ENCODE measurements at places on chromosomes 12 and 14.

DNA sequence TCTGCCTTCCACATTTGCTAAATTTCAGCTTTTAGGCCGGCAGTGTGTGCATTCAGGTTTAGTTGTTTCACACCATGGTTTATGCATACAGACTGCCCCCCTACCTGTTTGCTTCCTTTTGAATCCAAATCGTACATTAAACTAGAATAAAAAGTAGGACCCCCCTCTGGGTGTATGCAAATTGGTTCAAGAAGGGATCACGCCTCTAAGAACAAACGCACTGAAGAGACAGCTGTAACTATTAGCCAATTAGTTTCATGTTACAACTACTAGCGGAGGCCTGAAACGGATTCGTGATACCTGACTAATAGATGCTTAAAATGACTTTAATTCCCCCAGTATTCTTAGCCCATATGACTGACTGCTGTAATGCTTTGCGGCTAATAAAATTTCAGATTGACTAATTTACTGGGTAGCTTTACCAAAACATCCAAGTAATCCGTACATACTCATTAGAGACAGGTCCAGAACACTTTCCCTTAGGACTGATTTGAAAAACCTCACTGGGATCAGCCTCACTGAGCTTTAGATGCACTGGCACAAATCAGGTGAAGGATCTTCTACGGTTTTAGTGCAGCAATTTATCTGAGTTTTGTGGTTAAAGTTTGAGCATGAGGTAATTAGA lies 411.8 kb downstream of the NPAS3 start:
- DNase-seq = no peak

GRCh38 chr12:91127751-91128150 lies 16.5 kb upstream of the LUM start:
- DNase-seq = no peak

- no peak for DNase-seq
Observed at GRCh38 chr12:117818400-117818799, 150.4 kb downstream of the KSR2 start.

- DNase-seq = no peak
Observed at GRCh38 chr12:69524755-69525469, 54.7 kb downstream of the FRS2 start.

- no peak for DNase-seq
Observed at GRCh38 chr14:95237958-95238340, 80.6 kb upstream of the DICER1 start.

DNA sequence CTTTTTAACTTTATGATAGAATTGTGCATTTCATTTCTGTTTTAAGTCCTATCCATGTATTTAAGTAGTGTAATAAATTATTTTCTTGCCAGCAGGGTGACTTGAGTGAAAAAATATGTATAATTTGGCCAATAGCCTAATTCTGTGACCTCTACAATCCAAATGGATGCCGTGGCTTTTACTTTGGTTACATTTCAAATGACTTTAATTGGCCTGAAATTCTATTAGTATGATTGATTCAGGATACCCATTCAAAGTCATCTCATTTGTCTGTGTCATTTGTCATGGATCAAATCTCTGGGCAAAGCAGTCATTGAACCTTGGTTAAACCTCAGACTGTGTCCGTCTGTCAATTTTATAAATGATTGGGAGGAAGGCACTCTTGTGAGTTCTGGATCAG lies 29.6 kb downstream of the CRADD start:
- no peak for DNase-seq

DNA sequence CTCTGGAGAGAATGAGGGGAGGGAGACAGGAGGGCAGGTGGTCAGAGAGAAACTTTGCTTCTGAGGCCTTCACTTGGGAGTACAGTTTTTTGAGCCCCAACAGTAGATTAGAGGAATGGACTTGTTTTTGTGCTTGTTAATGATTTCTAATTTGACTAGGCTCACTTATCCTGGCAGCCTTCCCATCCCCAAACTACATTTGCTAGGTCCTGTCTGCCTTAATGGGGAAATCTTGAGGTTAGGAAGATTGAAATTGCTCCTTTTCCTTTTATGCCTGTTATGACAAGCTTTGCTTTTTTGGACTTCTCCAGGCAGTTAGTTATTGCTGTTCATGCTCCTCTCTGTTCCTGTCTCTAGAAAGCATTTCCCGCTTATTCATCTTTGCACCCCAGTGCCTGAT lies 37.7 kb downstream of the SYNE2 start:
- no peak for DNase-seq

DNA sequence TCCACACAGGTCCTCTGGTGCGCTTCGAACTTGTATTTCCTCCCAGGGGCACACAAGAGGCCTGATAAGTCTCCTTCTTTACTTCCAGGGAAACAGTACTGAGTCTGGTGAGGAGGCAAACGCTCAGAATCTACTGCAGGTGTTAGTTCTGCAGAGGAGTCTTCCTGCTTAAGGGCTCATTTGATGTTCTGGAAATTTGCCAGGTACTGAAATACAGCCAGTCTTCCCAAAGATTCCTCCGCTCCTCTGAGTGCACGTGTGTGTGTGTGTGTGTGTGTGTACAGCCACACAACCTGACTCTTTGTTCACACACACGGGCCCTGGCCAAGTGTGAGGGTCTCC lies 92.0 kb downstream of the FBXL14 start:
- no peak for DNase-seq

DNA sequence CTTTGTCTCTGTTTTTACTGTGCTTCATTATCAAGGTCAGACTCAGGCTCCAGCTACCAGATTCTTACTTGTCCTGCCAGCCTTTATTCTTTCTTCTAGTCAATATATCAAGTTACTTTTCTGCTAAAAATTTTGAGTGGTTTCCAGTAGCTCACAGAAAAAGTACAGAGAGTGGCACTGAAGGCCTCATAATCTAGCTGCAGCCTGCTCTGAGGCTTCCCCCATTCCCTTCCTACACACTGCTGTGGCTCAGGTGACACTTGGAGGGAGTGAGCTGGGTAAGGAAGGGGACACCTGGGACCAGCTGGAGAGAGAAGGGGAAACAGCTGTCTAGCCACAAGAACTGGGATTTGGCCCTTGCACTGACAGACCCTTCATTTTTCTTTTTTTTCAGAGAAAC lies 25.4 kb downstream of the TTC6 start:
- no peak for DNase-seq

- no peak for DNase-seq
Observed at GRCh38 chr14:87813211-87813610, 179.8 kb downstream of the GALC start.

- DNase-seq = no peak
Observed at GRCh38 chr14:24343795-24344660, 4.2 kb upstream of the RIPK3 start.

DNA sequence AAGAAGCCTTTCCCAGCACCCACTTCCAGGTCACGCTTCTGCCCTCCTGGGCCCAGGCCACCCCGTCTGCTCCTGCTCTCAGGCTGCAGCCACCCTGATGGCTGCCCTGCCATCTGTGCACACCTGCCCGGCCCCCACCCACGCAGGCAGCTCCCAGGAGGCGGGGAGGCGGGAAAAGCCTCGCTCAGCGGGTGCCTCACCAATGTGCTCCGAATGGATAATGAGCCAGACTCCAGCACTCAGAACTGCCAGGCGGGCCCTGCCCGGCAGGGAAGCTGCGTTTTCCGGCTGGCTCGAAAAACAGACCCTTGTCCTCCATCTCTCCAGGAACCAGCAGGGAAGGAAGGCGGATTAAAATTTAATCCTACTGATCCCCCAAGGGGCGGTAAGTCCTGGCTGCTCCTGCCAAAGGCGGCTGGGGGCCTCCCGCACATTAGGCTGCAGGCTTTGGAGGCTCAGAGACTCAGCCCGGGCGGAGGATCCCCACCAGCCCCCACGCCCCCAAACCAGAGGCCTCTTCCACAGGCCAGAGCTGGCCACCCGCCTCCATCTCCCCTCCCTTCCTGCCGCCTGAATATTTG lies 104.0 kb downstream of the NCOR2 start:
- DNase-seq = no peak

DNA sequence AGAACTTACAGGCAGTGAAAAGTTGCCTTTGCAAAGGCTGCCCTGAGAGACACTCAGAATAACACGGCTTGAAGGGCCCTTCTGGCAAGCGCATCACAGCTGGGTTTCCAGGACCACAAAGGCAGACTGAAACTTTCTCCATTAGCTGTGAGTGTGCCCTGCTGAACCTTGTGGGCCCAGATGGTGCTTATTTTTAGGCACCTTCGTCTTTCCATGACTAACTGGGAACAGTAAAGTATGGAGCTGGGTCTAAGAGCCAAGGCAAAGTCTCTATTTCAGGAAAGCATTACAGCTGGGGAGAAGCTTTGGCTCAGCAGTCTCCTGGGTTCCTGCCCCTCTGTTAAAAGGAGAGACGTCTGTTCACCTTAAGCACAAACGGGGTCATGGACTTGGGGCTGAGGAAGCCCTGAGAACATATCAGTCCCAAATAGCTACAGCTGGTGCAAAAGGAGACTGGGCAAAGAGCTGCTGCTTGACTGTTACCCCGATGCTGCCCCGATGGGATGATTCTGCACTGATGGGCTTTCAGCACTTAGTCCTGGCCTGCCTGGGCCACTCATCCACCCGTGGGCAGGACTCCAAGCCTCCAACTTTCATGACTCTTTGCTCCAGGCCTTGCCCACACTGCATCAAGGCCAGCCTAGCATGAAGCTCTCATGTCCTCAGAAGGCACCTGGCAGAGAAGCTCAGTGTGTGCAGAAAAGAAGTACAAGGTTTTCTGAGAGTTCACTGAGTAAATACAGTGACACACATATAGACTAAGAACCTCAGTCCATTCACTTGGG lies 248.3 kb downstream of the PHLDA1 start:
- no peak for DNase-seq

DNA sequence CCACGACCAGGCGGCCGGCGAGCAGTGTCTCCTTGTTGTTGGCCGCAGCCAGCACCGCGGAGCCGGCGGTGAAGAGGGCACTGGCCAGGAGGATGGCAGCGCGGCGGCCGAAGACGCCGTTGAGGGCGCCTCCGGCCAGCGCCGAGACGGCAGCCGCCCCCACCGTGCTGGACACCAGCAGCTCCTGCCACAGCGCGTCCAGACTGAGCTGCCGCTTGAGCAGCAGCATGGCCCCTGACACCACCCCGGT lies 691 bp downstream of the SLC2A13 start:
- no peak for DNase-seq

- no peak for DNase-seq
Observed at GRCh38 chr14:104221636-104222369, 83.4 kb downstream of the KIF26A start.

GRCh38 chr14:49582113-49582977 lies 3.8 kb downstream of the RPS29 start:
- no peak for DNase-seq

DNA sequence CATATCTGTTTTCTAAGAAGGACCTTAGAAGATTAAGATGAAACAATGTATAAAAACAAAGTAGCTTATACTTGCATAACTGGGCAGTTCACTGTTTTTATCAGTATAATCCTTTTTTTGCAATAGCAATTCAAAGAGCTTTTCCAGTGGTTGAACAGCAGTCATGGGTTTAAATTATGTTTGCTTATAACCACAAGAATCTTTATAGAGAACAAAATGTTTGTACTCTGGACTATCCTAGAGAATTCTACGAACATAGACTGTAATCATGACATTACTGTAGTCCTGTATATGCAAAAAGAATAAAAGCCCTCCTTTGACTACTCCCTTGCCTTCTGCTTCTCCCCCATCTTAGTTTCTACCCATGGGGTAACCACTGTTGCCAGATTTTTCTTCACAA lies 5.7 kb downstream of the FAM177A1 start:
- no peak for DNase-seq

- no peak for DNase-seq
Observed at GRCh38 chr14:96091149-96091693, 52.1 kb downstream of the C14orf132 start.
